ENCODE measurements at places on chromosomes 7 and 10.

- no peak overlapping the region for H3K27ac ChIP-seq
- H3K27me3 ChIP-seq = no peaks in the 10 kb centered on the region
- H3K36me3 ChIP-seq = no peaks in the 10 kb centered on the region
- no peak overlapping the region for H3K4me3 ChIP-seq
- no peaks in the 10 kb centered on the region for H3K4me1 ChIP-seq
These were observed 72.2 kb upstream of the PDK4 start for GRCh38 chr7:95668504-95669018.

GRCh38 chr7:25949736-25950487 lies 202.1 kb upstream of the NFE2L3 start:
- peaks cover 10% of the 10 kb centered on the region for H3K27me3 ChIP-seq
- no peak for DNase-seq
- peak overlapping the region; percentile 84 for H3K4me3 ChIP-seq
- no peaks in the 10 kb centered on the region for H3K36me3 ChIP-seq

DNA sequence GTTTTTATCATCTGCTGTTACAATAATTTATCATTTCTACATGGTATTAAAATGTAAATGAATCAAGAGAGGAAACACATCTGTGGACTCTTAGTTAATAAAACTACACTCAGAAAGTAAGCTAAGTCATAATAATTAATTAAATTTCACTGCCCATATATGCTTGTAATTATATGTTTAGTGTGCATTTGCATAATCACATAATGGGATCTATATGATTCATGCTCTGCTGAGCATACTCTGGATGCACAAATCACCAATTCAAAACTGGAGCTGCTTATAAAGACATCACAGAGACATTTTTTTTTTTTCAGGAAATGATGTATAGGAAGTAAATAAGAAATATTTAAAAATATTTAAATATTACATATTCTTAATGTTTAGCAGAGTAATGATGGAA lies 151.6 kb upstream of the STEAP4 start:
- no peaks in the 10 kb centered on the region for H3K4me1 ChIP-seq
- no peaks in the 10 kb centered on the region for H3K27me3 ChIP-seq
- no peak overlapping the region for H3K27ac ChIP-seq
- no peak overlapping the region for H3K4me3 ChIP-seq
- no peak for DNase-seq

- H3K4me1 ChIP-seq = no peaks in the 10 kb centered on the region
- peaks cover 2% of the 10 kb centered on the region for H3K36me3 ChIP-seq
- peaks cover 25% of the 10 kb centered on the region for H3K27me3 ChIP-seq
These were observed 10.9 kb upstream of the INPP5A start for GRCh38 chr10:132526676-132527075.

Data from activated CD4-positive, alpha-beta T cell treated with anti-CD3 and anti-CD28 coated beads, Interleukin-2, amount 10 ng/mL, durations not matched to agents 24 days and 14 days (primary cell).